Fibroblast of the aortic adventitia (primary cell): ENCODE measurements at places on chromosomes 5 and 9.

- DNase-seq: no peak
Measured at GRCh38 chr5:82211855-82212572, 66.1 kb downstream of the RPS23 start.

DNA sequence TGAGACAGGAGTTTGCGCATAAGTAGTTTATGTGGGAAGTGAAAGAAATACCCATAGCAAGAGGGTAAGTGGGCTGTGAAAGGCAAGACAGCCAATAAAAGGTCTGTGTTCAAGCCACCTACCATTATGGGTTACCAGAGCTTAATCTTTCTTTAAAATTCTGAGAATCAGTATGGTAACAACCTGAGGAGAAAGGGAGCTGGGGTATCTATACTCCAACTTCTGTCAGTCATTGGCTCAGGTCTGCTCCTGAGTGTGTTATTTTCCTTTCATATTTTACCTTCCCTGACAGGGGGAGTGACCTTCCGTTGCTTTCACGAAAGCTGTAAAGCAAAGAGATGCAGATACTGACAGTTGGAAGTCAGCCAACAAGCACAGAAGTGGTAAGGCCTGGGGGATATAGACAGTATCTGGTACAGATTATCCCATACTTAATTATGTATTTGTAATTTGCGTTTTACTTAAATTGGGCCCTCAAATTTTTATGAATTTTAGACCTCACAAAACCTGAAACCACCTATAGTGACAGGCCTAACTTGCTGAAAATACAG, 233.4 kb downstream of the RAB3C start:
- DNase-seq: no peak

DNA sequence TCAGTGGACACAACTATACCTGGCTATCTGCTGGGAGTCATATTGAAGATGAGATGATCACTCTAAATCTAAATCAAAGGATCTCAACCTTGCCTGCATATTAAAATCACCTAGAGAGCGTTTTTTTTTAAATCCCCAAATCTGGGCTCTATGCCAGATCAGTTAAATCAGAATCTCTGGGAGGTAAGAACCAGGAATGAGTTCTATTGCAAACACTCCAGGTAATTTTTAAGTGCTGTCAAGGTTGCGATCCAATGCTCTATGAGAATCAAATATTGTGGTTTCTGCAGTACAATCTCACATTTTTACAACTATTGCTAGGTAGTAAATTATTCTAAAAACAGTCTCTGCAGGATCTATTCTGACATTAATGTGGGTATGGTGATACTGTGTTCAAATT, 202.3 kb upstream of the OR13F1 start:
- DNase-seq: no peak

GRCh38 chr9:16447946-16448345, 422.5 kb downstream of the BNC2 start:
- no peak for DNase-seq

DNA sequence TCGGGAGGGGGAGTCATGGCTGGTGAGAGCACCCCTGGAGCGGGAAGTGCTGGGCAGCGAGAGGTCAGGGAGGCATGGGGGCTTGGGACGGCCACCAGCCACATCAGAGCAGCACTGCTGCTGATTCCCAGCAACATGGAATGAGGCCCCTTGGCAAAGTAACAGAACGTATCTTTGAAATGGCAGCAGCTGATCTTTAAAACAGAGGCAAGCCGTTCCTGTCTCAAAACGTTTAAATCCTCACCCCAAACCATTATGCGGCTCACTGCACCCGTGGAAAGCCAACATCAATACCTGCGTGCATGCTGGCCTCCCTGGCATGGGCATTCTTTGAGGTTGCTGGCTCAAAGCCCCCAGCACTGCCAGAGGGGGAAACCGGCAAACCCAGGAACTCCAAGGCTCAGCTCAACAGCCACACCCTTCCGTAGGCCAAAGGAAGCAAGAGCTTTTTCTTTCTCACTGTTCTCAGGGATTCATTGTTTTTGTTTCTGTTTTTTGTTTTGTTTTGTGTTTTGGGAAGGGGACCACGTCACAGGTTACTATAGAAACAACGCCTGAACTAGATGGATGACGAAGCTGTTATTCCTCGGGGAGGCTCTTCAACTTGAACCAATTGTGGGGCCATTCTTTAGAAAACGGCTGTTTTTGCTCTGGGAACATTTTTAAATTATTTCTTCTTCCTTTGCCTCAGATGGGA, 28.1 kb upstream of the OBP2B start:
- peak; percentile 14 for DNase-seq

DNA sequence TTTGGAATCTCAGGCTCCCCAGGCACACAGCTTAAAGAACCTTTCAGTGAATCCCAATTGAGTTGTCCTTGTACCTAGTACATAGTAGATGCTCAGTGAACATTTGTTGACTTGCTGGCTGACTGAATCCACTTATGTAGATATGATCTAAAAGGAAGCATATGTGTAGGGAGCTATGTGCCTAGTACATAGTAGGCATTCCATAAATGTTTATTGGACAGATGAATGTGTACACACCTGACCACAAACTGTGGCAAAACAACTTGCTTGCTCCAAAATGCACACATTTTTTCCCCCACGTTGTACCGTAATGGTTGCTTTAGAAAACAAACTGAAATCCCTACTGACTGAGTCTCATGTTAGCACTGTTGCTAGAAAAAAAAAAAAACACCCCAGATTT, 80.2 kb upstream of the IL12B start:
- no peak for DNase-seq

GRCh38 chr9:132365986-132366385, 11.2 kb upstream of the SETX start:
- no peak for DNase-seq

DNA sequence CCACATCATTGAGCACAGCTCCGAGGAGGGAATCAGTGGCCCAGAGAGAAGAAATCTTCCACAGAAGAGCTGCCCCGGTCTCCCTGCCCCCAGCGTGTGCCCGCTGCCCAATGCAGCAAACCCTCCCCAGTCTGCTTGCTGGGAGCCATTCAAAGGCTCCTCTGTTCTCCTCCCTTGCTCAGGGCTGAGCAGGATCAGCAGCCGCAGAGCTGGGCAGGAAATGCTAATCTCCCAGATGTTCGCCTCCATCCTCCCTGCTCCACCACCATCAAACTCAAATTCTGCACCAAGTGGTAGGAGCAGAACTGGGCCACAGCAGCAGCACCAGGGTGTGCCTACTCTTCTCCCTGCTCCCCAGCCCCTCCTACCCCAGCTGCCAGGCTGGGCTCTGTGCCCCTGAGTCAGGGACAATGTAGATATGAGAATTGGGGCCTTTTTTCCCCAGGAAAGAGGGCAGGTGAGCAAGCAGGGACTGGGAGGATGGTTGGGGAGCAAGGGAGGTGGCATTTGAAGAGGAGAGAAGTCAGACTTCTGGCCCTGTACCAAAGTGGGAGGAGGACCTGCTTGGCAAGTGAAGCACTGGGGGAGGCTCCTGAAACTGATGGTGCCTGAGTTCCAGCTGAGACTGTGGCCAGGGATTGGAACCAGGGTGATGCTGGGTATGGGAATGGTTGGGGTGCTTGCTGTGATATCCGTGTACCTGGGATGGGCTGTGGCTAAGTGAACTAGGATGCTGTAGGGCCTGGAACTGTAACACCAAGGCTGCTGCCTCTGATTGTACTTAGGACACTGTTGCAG, 1.9 kb upstream of the PCDH1 start:
- DNase-seq: no peak

DNA sequence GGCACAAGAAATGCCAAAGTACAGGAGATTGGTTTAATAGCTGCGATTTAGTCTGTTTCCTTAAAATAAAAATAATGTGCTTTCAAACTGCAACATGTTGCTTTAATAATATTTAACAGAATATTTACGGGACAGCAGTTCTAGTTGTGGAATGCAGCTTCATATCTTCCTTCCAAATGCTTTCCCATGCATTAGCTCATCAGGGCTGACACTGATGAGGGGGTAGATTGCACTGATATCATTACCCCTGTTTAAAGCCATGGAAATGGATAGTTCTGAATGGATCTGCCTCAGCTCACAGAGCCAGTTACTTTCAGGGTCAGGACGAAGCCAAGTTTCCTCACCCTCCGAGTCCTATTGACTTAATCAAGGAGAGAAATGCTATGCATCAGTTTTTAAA, 93.2 kb upstream of the OSMR start:
- DNase-seq: no peak

DNA sequence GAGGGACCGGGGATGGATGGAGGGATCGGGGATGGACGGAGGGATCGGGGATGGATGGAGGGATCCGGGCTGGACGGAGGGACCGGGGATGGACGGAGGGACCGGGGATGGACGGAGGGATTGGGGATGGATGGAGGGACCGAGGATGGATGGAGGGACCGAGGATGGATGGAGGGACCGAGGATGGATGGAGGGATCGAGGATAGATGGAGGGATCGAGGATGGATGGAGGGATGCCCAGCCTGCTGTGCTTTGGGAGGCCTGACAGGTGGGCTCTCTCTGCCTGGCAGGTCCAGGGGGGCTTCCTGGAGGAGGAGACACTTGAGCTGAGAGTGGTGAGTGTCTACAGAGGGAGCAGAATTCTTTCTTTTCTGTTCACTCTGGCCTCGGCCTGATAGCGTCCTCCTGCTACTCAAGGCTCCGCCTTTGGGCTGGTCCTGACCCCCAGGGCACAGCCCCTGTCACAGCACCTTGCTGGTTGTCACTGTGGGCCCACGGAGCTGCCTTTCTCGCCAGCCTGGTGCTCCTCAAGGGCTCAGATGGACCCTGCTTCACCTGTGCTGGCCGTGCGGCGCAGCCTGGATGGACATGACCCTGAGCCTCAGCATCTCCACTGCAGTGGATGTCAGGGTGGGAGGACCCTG, 42.2 kb upstream of the RNF130 start:
- no peak for DNase-seq

GRCh38 chr5:146042628-146043279, 62.6 kb downstream of the PLAC8L1 start:
- DNase-seq: peak; percentile 78

- DNase-seq: no peak
Measured at GRCh38 chr5:172994405-172994804, 10.8 kb downstream of the ATP6V0E1 start.

- no peak for DNase-seq
Measured at GRCh38 chr9:83270116-83270515, 207.2 kb upstream of the RASEF start.

DNA sequence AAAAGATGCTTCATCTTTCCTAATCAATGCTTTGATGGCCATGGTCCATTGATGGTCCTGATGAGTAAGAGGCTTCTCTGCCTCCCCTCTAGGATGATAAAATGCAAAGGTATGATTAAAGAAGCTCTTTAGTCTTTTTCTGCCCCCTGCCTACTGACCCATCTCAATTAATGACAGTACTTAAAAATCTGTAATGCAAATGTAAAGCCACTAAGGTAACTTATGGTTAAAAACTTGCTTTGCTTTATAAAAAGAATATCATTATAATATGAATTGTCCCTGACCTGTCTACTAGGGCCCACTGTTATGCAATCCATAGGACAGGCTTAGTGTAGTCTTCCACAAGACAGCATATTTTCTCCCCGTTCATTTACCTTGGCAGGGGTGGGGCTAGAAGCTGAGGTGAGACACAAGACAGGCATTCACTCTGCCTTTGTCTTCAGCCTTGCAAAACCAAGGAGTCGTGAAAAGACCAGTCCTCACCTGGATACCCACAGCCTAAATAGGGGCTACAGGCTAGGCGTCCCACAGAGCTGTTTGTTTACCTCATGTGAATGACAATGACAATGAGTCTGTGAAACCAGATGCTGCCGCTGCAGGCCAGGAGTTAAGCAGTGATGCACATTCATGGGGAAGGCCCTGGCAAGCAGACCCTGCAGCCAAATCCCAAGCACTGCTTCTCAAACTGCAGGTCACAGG, 60.4 kb downstream of the BNC2 start:
- DNase-seq: no peak

- peak; percentile 45 for DNase-seq
Measured at GRCh38 chr5:59506285-59506877, 387.1 kb downstream of the PDE4D start.

- peak; percentile 71 for DNase-seq
Measured at GRCh38 chr9:3894772-3895171, 369.0 kb upstream of the RFX3 start.

DNA sequence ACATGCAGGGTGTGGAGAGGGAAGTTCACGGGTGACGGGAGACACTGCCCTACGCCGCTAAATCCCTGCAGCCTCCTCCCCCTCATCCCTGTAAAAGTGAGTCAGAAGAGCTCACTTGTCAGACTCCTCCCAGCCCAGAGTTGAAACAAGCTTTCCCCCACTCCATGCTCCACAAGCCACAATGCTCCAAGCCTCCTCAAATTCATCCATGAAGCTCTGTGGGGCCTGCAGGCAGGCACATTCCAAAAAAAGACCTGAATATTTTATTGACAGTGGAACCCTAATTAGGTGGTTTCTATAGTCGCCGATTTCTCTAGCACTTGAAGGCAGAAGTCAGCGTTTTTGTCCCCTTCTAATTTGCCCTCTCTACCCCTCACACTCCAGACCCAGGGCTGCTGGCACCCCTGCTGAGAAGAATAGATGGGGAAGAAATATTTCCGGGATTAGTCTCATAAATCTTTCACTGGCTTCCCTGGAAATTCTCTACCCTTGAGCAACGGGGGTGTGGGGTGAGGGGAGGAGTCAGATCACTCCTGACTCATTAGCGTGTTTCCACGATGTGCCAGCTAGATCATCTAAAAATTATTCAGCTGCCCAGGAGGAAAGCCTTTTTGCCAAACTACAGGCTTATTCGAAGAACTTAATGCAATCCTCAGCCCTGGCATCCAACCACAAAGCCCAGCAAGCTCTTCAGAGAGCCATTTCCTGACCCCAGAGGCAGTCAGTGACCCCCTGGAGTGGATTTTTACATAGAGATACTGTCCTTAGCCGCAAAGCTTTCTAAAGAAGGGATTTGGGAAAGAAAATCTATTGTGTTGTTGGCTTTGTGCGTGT, 97.1 kb downstream of the ENC1 start:
- DNase-seq: peak; percentile 91

DNA sequence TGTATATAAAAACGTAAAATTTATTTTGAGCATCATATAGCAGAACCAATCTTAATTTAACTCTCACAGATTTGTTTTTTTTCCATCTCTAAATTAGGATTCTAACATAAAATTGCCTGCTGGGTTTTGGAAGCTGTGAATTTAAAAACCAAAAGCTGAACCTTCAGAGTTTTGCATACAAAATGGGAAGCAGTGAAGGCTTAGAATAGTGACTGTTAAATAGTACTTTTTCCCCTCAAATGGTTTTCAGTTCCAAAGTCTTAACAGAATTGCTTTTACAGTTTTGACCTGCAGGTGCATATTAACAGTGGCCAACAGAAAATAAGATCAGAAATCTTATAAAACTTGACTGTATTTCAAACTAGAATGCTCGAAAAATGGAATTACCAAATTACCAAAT, 55.1 kb upstream of the LVRN start:
- no peak for DNase-seq

DNA sequence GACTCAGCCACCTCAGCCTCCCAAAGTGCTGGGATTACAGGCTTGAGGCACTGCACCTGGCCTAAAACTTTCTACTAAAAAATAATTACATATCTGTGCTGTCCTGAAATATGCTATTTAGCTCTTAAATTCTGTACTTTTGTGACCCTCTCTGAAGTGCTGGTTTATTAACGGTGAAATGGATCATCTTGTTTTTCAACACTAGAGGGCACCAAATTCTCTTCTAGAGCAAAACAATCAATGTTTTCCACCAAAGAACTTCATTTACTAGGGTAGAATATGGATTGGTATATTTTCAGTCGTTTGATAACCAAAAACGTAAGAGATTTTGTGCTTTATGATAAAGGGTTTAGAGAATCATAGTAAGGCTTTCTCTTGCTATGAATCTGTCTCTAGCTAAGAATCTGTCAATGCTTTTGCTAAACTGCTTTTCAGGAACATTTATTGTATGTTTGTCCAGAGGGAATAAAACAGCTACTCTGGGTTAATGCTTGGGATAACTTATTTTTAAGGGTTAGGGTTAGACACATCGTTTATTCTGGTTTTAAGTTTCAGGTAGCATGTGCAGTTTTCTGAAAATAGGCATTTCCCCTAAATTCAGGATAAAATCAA, 63.6 kb downstream of the RNF180 start:
- DNase-seq: peak; percentile 61
